ENCODE measurements at places on chromosomes 3 and 15. TPM values are rescaled to one million over a fixed set of nuclear protein-coding genes. Genes with fewer than 3 reads are reported as not detected.

Gene NPTN
- 455 TPM for total RNA-seq

Gene MKRN3
- 6.4 TPM for total RNA-seq

Gene C3orf20
- 0.97 TPM for total RNA-seq

Gene EAF2
- 15.2 TPM for total RNA-seq

Gene DAZL
- not detected for total RNA-seq

Gene SCG3
- 170 TPM for total RNA-seq

Gene TTLL13
- total RNA-seq, result not detected

Gene KLHL18
- total RNA-seq, result 29.5 TPM

GRCh38 chr3:87203809-87204208, 23.3 kb upstream of the CHMP2B start:
- no peak for DNase-seq

DNA sequence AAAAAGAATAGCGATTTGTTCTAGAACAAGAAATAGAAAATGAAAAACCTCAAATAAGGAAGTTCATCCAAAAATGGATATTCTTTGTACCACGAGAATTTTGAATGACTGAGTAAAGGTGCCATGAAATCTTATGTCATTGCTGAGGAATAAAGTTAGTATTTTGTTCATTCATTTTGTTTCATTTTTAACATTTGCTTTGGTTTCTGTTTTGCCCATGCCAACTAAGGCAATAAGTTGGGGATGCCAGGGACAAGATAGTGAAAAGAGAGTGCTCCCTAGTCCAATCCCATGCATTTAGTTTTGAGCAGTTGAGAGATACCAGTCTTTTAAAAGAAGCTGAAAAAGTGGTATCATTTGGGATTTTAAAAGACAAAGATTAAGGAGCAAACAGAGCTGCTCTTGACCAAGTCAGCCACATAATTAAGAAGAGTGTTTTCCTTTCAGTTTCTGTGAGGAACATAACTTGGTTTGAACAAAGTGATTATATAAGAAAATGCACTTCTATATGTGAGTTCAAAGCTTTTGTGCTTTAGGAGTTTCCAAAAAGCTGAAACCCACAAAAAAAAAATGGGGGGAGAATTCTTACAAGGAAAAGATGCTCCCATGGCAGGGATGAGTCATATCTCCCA, 201.4 kb downstream of the PLOD2 start:
- no peak for DNase-seq

GRCh38 chr15:48802867-48803266, 8.0 kb downstream of the CEP152 start:
- no peak for DNase-seq

- no peak for DNase-seq
These were observed 96.5 kb downstream of the FSIP1 start for GRCh38 chr15:39685999-39686613.

DNA sequence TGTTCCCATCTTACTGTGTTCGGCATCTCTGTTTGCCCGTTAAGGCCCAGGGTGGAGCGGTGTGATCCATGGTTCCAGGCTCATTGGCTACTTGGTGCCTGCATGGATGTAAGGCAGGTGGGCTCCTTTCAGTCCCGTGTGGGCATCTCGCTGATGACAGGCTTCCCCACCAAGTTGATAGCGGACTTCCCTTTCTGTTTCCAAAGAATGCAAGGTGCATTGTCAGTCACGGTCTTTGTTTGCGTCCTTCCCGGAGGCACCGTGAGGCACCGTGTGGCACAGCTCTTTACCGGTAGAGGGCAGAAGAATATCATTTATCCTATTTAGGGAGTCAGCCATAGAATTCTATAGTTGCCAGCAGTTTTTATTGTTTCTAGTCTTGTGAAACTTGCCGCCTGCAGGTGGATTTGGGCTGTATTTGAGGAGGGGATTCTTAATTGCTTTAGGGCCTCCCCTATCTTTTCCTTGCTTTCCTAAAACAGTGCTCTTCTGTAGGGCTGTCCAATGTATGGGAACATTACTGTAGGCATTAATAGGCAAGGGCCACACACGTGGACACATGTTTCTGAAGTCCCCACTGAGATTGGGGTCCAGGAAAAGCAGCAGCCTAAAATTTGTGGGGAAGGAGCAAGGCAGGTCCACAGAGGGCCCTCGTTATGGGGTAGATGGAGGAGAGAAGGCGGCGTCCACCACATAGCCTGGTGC, 244.1 kb downstream of the SLCO3A1 start:
- no peak for DNase-seq

DNA sequence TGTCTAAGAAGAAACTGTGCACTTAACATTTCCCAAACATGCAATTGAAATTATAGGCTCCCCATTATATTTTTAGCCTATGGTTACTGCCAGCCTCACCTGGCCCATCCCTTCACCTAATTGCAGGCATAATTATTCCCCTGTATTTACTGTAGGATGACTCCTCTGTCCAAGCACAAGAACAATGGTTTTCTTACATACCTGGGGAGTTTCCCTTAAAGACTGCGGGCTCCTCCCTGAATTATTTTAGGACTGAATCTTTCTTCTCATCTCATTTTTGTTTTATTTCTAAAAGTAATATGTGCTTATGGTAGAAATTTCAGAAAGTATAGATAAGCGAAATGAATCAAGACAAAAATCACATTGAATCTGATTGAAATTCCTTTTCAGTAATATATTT, 11.4 kb downstream of the TM4SF1 start:
- no peak for DNase-seq

DNA sequence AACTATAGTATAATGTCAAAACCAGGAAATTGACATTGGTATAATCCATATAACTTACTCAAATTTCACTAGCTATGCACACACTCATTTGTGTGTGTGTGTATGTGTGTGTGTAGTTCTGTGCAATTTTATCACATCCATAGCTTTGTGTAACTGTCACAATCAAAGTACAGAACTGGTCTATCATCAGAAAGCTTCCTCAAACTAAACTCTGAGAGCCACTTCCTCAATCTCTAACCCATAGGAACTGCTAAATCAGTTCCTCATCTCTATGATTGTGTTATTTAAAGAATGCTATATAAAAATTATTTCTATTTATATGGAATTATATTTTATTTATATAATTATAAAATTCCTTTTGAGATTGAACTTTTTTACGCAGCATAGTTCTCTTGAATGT, 18.1 kb downstream of the LNP1 start:
- no peak for DNase-seq

DNA sequence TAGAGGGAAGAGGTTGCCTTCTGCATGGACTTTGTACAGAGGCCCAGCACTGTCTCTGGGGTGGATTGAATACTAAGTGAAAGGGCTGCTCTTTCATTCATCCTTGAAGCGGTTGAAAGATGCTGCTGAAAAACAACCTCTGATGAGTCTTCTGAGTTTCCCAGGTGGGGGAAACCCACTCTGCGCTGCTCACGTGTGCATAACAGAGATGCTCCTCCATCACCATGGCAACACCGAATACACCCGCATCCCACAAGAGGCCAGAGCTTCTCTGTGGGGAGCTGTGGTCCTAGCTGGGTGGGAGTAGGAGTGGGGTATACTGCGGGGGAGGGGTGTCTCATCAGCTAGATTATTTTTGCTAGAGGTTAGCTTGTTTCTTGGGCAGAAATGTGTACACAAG, 6.1 kb upstream of the SYN2 start:
- DNase-seq, result no peak

- no peak for DNase-seq
These were observed 76.3 kb upstream of the ARHGEF3 start for GRCh38 chr3:56878074-56878473.

DNA sequence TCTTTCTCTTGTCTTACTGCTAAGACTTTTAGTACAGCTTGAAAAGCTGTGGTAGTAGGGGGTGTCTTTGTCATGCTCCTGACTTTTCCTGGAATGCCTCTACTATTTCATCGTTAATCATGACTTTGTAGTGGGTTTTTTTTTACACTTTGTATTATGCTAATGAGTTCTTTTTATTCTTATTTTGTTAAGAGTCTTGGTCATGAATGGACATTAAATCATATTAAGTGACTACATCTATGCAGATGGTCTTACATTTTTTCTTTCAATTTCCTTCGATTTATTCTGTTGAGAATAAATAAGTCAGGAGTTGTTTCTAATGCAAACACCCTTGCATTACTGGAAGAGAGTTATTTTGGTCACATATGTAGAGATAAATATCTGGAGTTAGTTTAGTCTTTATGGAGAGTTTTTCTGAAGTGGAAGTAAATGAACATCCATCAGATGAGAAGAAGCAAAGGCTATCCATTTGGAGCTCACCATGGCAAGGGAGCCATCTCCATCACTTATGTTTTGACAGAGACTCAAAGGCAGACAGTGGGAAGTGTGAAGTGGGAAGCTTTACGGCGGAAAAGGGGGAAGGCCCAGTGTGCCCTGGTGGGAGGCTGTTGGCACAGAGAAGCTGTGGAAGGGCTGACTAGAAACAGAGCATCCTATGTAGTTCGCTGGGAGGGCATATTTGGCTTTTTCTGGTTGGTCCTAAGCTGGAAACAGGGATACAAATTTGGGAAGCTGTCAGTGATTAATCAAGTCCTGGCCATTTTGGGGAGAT, 73.1 kb upstream of the PRR23E start:
- DNase-seq, result no peak

Data from dorsolateral prefrontal cortex (tissue), 122 donors.